Activated naive CD8-positive, alpha-beta T cell treated with anti-CD3 and anti-CD28 coated beads, Interleukin-2, amount 50 U/mL, for 16 hours (primary cell): ENCODE measurements at places on chromosomes 4 and X.

GRCh38 chrX:110050901-110051300 lies 48.0 kb downstream of the TMEM164 start:
- no peak for DNase-seq

GRCh38 chr4:97123573-97123972 lies 1019.7 kb downstream of the STPG2 start:
- no peak for DNase-seq

DNA sequence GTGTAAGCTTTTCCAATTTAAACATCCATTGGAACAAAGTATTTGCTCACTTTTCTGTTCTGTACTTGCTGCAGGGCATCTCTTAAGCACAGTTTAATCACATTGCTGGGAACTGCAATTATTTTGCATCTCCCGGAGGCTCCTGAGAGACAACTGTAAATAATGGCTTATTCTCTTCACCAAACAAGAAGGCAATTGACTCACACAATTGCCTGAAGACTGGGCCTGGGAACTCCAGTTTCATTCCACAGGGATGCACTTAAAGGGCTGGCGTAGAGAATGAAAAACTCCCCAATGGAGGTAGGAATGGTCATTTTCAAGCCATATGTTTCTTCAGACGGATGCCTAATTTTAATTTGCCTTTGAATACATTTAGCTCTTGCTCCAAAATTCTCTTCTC lies 29.5 kb downstream of the TFDP3 start:
- DNase-seq: no peak

DNA sequence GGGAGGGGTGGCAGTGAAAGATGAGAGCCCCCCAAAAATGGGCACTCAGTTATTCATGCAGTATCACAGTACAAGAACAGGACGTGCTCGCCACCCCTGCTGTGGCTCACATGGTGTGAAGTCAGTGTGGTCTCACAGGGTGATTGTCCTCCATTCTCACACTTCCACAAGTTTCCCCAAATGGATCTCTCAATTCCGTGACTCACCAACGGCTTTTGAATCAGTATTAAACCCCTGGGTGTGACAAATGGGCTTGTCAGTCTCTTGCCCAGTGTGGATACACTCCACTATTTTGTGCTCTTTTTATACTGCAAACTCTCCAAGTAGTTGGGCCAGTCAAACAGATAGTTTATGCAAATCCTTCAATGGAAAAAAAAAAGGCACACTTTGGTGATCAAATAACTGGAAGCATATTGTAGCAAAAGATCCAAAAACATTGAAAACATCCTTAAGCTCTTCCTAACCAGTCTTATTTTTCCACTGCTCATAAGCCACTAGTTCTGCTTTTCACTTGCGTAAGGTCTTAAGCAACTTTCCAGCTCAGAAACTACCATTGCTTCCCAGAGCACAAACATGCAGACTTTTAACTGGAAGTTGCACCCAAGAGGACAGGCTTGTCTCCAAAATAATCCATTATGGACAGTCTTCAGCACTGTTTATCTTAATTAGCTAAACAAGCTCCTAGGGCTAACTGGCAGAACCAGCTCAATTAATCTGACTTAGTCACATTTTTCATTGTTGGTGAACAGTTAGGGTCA lies 365.7 kb downstream of the PPP3CA start:
- DNase-seq: no peak

GRCh38 chrX:133598601-133599335 lies 183.5 kb upstream of the GPC4 start:
- no peak for DNase-seq

GRCh38 chr4:103111598-103111997 lies 12.0 kb upstream of the BDH2 start:
- DNase-seq: no peak

DNA sequence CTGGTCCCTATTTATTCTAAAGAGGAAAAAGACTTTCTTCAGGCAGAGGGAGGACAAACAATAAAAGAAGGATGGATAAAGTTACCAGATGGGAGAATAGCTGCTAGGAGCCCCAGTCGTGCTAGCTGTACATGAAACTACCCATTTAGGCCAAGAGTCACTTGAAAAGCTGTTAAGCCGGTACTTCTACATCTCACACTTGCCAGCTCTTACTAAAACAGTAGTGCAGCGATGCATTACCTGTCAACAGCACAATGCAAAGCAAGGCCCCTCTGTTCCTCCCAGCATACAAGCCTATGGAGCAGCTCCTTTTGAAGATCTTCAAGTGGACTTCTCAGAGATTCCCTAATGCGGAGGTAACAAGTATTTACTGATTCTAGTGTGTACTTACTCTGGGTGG lies 1138.8 kb downstream of the ARAP2 start:
- no peak for DNase-seq

DNA sequence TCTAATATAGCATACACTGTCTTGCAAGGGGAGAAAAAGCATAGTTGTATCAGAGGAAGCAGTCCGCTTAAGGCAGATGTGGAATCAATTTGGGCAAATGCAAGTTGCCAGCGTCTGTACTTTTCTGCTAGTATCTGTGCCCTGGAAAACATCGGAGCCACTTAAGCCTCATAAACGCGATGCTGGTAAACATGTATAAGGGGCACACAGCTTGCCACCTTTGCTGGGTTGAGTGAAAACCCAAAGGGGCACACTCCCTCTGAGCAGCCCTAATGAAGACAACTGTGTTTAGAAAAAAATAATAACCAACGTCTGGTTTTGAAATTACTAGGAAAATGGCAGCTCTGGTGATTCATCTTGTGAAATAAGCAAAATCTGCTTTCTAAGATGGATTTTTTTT lies 24.3 kb downstream of the SMIM20 start:
- no peak for DNase-seq

DNA sequence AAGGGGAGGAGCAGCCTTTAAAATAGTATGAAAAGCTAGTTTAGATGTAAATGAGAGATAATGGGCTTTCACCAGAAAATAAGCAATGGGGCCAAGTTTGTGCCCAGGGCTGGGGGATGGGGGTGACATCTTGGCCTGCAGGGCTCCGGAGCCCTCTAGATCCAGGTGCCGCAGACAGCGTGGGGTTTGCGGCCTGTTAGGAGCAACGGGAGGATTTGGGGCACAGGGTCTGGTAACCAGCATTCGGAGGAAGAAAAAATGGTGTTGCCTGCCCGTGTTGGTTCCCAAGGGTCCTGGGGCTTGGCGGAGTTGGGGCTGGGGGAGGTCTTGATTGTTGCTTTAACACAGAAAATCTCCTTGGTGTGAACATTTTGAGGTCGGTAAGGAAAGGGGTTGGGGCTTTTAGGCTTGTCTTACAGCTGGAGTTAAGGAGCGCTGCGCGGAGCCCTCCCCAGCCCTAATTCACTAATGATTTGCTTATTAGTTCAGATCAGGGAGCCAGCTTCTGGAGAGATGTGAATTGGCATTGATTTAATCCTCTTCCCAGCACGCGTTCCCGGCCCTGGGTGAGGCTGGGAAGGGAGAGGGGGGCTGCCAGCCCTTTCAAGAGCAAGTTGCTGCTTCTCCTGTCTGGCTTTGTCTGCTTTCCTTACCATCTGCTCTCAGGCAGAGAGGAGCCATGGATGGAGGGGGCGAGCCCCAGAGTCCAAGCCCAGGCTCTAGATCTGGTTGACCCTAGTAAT lies 443.4 kb downstream of the BCOR start:
- DNase-seq: no peak

- DNase-seq: no peak
Observed at GRCh38 chr4:7910263-7910896, 29.3 kb downstream of the AFAP1 start.

DNA sequence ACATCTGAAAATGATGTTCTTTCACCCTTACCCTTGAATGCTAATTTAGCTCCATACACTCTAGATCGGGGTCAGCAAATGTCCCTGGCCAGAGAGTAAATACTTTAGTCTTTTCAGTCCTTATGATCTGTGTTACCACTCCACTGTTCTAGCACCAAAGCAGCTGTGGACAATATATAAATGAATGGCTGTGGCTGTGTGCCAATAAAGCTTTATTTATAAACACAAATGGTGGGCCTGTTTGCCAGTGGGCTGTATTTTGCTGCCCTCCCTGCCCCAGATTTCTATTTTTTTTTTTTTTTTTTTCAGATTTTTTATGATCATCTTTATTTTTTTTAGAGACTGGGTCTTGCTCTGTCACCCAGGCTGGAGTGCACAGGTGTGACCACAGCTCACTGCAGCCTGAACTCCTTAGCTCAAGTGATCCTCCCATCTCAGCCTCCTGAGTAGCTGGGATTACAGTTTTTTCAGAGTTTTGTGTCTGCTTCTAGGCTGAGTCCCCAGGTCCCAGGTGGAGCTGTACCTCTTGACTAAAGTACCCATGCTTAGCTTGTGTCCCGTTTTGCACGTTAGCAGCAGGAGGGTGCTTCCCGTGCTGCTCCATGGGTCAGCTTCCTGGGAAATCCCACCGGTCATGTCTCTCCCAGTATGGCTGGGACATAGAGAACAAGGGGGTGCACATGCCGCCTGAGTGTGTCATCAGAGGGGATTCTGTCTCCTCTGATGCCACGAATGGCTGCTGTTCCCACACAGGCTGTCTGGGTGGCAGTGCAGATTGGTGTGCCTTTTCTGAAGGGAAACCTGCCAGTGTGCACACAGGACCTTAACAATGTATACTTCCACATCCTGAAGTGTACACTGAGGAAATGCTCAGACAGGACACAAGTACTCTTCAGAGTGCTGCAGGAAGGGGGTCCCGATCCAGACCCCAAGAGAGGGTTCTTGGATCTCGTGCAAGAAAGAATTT lies 16.0 kb upstream of the GRPEL1 start:
- no peak for DNase-seq

- no peak for DNase-seq
Observed at GRCh38 chr4:161604516-161605300, 559.1 kb downstream of the FSTL5 start.

- DNase-seq: no peak
Observed at GRCh38 chrX:146064156-146064555, 246.5 kb downstream of the SLITRK2 start.

GRCh38 chr4:23171976-23172375 lies 479.2 kb downstream of the GBA3 start:
- DNase-seq: no peak

GRCh38 chr4:40301603-40302002 lies 33.5 kb upstream of the CHRNA9 start:
- DNase-seq: no peak
